Stimulated activated naive B cell treated with anti-CD40 and anti-IgM and Interleukin-4, amounts not matched to agents 10 μg/mL and 1 μg/mL and 100 μg/mL, for 72 hours (primary cell): ENCODE measurements at places on chromosomes 6 and 20.

DNA sequence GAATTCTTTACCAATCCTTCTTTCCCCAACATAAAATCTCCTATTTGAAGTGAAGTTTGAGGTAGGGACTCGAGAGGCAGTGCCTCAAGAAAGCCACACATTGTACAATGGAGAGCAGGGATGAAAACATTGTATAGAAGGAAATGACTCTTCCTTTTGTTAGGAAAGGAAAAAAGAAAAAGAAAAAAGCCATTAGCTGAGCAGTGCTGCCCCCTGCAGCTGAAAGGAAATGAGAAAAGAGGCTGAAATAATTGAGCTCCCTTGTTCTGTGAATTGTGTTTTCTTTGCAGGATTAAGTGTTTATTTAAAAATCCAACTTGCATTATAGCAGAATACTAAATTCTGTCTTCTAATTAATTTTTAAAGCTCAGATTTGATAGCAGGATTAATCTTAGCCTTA is 162.9 kb upstream of the SASH1 start:
- H3K27ac ChIP-seq = no peak overlapping the region
- no peaks in the 10 kb centered on the region for H3K36me3 ChIP-seq
- DNase-seq = no peak

GRCh38 chr20:931401-931800 is 15.3 kb upstream of the ANGPT4 start:
- no peak for DNase-seq
- peaks cover 19% of the 10 kb centered on the region for H3K27me3 ChIP-seq
- H3K27ac ChIP-seq = no peak overlapping the region
- H3K4me3 ChIP-seq = no peak overlapping the region
- H3K4me1 ChIP-seq = no peaks in the 10 kb centered on the region

GRCh38 chr6:17178754-17179529 is 77.1 kb downstream of the STMND1 start:
- no peak overlapping the region for H3K4me3 ChIP-seq
- no peak for DNase-seq
- H3K27ac ChIP-seq = no peak overlapping the region
- peaks cover 11% of the 10 kb centered on the region for H3K27me3 ChIP-seq

GRCh38 chr6:45163952-45164766 is 164.0 kb upstream of the RUNX2 start:
- H3K27ac ChIP-seq = peak overlapping the region; percentile 42
- peaks cover 4% of the 10 kb centered on the region for H3K36me3 ChIP-seq
- no peaks in the 10 kb centered on the region for H3K27me3 ChIP-seq

GRCh38 chr20:36472637-36473090 is 68.7 kb upstream of the MYL9 start:
- peaks cover 72% of the 10 kb centered on the region for H3K4me1 ChIP-seq
- H3K27me3 ChIP-seq = no peaks in the 10 kb centered on the region
- no peak for DNase-seq
- H3K36me3 ChIP-seq = peaks cover 22% of the 10 kb centered on the region
- H3K4me3 ChIP-seq = peak overlapping the region; percentile 54

DNA sequence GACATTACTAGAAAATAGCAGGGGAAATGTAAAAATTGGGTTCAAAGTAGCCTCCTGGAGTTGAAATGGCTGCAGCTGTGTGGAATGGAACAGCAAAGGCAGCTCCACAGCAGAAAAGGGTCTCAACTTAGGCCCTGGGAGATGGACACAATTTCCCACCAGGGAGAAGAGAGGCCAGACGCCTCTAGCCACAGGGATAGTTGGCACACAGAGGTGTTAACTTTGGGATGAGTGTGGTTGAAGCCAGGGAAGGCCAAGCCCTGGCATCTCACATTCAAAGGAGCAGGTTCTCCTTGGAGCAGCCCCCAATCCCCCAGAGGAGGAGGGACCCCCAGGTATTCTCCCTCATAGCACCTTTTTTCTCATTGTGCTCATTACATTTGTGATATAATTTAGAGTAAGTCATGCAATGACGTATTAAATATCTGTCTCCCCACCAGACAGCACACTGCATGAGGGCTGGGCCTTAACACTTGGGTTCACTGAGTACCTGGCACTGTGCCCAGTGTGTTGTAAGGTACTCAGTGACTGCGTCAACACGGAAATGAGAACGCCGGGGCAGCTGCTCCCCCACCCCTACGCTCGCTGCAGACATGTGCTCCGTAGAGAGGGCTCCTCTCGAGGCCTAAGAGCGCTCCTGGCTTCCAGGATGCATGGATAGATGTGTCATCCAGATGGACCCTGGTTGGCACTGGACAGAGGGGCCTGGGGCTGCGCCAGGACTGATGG is 76.0 kb upstream of the CD93 start:
- DNase-seq = no peak
- H3K36me3 ChIP-seq = no peaks in the 10 kb centered on the region
- H3K4me1 ChIP-seq = no peaks in the 10 kb centered on the region
- H3K4me3 ChIP-seq = no peak overlapping the region

DNA sequence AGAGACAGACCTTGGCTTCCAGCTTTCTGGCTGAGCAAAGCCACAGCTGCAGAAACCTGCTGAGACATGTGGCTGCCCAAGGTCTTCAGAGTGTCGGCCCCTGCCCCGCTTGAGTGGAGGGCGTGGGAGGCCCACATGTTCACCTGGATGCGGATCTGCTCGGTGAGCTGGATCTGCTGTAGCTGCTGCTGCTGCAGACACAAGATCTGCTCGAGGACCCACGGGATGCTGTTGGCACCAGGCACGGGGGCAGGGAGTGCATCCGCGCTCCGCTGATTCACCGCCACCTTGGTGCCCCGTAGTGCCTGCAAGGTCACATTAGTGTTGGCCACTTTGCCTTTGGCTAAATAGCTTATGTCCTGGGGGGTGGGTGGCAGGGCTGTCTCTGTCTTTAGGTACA is 10.7 kb downstream of the SALL4 start:
- H3K4me1 ChIP-seq = no peaks in the 10 kb centered on the region
- no peak overlapping the region for H3K27ac ChIP-seq
- peaks cover 10% of the 10 kb centered on the region for H3K27me3 ChIP-seq
- no peak overlapping the region for H3K4me3 ChIP-seq

DNA sequence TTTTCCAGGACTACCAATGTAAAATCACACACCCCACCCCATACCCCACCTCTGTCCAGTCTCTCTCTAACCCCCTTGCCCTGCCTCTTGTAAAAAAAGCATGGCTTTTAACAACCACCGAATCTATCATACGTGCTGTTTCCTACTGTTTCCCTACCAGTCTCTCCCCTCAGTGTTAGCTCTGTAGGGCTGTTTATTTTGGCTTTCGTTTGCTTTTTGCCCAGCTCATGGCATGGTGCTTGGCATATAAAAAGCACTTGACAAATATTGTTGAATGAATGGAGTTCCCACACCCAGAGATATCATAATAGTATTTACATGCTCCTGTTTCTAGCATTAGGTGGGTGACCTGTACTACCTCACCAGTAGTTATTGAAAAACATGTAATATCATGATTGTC is 148.2 kb downstream of the OPRM1 start:
- H3K27ac ChIP-seq = no peak overlapping the region
- no peak for DNase-seq
- no peaks in the 10 kb centered on the region for H3K4me1 ChIP-seq
- H3K4me3 ChIP-seq = no peak overlapping the region
- H3K36me3 ChIP-seq = no peaks in the 10 kb centered on the region
- H3K27me3 ChIP-seq = no peaks in the 10 kb centered on the region

GRCh38 chr6:71510057-71510713 is 221.6 kb downstream of the OGFRL1 start:
- H3K4me3 ChIP-seq = no peak overlapping the region
- DNase-seq = no peak
- no peaks in the 10 kb centered on the region for H3K36me3 ChIP-seq
- H3K27ac ChIP-seq = no peak overlapping the region

DNA sequence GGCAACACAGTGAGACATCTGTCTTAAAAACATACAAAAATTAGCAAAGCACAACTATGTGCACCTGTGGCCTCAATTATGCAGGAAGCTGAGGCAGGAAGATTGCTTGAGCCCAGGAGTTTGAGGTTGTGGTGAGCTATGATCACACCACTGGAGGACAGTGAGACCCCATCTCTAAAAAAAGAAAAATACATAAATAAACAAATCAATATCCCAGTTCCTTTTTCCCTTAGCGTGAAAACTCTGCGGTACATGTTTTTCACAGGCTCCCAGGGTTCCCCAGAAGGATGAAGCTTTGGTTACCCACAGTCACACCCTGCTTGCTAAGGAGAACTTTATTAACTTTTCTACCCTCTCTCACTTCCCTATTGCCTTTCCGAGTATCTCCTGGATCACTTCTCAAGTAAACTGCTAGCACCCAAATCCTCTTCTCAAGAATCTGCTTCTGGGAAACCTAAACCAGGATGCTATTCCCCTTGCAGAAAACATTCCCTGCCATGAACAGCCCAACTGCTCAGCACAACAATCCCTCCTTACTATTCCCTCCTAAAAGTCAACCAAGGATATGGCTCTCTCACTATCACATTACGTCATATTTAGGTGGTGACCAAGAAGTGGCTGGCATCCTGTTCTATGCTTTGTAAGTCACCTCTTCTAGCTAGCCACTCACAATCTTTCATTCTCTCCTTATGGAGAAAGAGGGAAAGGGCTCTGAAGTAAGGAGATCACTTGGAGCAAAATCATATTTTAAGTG is 122.4 kb downstream of the IPCEF1 start:
- no peak for DNase-seq
- no peaks in the 10 kb centered on the region for H3K27me3 ChIP-seq
- H3K27ac ChIP-seq = no peak overlapping the region
- peaks cover 10% of the 10 kb centered on the region for H3K4me1 ChIP-seq
- H3K4me3 ChIP-seq = no peak overlapping the region

- H3K27me3 ChIP-seq = peaks cover 11% of the 10 kb centered on the region
- DNase-seq = no peak
- no peak overlapping the region for H3K27ac ChIP-seq
Observed at GRCh38 chr6:47701363-47701762, 3.0 kb downstream of the ADGRF4 start.

GRCh38 chr20:33273117-33273851 is 9.7 kb upstream of the BPIFB1 start:
- no peaks in the 10 kb centered on the region for H3K4me1 ChIP-seq
- no peak overlapping the region for H3K4me3 ChIP-seq
- DNase-seq = no peak
- H3K36me3 ChIP-seq = no peaks in the 10 kb centered on the region
- no peak overlapping the region for H3K27ac ChIP-seq
- peaks cover 31% of the 10 kb centered on the region for H3K27me3 ChIP-seq

DNA sequence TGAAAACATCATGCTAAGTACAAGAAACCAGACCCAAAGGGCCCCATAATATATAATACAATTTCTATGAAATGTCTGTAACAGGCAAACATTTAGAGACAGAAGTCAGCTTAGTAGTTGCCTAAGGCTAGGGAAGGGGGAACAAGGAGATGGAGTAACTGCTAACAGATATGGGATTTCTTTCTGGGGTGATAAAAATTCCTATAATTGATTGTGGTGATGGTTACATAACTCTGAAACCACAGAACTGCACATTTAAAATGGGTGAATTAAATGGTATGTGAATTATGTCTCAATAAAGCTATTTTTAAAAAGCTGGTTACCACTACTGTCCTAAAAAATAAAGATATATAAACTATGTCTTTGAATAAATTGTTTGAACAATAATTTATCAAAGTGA is 3.2 kb downstream of the CEP162 start:
- H3K27me3 ChIP-seq = no peaks in the 10 kb centered on the region
- H3K4me1 ChIP-seq = peaks cover 26% of the 10 kb centered on the region
- no peaks in the 10 kb centered on the region for H3K36me3 ChIP-seq
- no peak overlapping the region for H3K27ac ChIP-seq
- no peak for DNase-seq

- H3K4me3 ChIP-seq = peak overlapping the region; percentile 26
- peaks cover 41% of the 10 kb centered on the region for H3K4me1 ChIP-seq
- H3K36me3 ChIP-seq = peaks cover 16% of the 10 kb centered on the region
- H3K27ac ChIP-seq = no peak overlapping the region
Observed at GRCh38 chr20:33676121-33676520, 1.9 kb upstream of the NECAB3 start.

DNA sequence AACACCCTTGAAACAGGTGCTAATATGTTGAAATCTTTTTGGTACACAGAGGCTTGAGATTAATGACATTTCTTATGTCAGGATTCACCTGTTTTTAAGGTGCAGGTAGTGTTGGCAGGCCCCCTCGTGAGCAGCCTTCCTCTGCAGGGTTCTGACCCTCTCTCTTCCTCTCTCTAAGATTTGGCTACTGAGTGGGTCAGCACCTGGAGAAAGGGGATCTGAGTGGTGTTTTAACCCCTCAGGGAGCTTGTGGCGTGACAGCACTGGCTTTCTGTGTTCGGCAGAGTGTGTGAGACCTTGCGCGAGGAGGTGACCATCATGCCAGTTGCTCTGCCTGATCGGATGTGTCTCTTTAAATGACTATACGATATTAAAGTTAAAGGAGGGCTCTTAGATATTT is 37.1 kb downstream of the HIVEP1 start:
- H3K4me3 ChIP-seq = peak overlapping the region; percentile 57
- H3K27me3 ChIP-seq = no peaks in the 10 kb centered on the region
- peaks cover 26% of the 10 kb centered on the region for H3K36me3 ChIP-seq
- peak overlapping the region; percentile 95 for H3K27ac ChIP-seq

DNA sequence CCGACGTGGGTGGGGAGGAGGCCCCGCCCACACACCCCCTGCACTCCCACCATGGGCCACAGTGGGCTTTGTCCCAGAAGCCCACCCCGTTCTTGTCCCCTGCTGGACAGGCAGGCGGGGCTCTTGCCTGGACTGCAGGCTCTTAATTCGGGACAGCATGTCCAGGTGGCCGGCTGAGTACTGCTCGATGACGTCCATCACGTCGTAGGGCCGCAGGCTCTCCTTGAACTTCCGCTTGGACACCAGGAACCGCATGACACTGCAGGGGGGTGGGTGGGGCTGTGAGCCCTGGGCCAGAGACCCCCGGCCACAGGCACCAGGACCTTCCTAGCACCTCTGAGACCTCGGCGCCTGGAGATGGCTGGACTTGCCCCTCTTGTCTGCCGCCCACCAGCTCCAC is 52.2 kb upstream of the CHRNA4 start:
- no peak overlapping the region for H3K27ac ChIP-seq
- no peak overlapping the region for H3K4me3 ChIP-seq
- H3K36me3 ChIP-seq = no peaks in the 10 kb centered on the region

DNA sequence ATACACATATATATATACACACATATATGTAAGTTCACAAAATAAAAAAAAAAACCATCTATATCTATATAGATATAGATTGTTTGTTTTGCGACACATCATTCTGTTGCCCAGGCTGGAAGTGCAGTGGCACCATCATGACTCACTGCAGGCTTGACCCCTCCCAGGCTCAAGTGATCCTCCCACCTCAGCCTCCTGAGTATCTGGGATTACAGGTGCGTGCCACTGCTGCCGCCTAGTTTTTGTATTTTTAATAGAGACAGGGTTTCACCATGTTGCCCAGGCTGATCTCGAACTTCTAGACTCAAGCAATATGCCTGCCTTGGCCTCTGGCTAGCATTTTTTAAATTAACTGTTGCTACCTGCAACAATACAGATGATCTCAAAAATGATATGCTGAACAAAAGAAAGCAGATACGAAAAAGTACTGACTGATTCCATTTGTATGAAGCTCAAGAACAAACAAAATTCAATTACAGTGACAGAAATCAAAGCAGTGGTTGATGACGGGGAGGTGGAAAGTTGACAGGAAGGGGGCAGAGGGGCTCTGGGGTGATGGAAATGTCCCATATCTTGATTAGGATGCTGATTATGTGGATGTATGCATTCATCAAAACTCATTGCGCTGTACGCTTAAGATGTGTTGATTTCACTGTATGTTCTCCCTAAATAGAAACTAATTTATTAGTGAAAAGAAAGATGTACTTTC is 49.6 kb downstream of the ATXN1 start:
- H3K27ac ChIP-seq = peak overlapping the region; percentile 90
- peak overlapping the region; percentile 37 for H3K4me3 ChIP-seq
